ENCODE measurements at places on chromosomes 6 and 20.

- no peak for DNase-seq
Measured at GRCh38 chr6:63186970-63187369, 24.3 kb upstream of the FKBP1C start.

GRCh38 chr20:24522452-24523330 lies 53.3 kb downstream of the SYNDIG1 start:
- no peak for DNase-seq

DNA sequence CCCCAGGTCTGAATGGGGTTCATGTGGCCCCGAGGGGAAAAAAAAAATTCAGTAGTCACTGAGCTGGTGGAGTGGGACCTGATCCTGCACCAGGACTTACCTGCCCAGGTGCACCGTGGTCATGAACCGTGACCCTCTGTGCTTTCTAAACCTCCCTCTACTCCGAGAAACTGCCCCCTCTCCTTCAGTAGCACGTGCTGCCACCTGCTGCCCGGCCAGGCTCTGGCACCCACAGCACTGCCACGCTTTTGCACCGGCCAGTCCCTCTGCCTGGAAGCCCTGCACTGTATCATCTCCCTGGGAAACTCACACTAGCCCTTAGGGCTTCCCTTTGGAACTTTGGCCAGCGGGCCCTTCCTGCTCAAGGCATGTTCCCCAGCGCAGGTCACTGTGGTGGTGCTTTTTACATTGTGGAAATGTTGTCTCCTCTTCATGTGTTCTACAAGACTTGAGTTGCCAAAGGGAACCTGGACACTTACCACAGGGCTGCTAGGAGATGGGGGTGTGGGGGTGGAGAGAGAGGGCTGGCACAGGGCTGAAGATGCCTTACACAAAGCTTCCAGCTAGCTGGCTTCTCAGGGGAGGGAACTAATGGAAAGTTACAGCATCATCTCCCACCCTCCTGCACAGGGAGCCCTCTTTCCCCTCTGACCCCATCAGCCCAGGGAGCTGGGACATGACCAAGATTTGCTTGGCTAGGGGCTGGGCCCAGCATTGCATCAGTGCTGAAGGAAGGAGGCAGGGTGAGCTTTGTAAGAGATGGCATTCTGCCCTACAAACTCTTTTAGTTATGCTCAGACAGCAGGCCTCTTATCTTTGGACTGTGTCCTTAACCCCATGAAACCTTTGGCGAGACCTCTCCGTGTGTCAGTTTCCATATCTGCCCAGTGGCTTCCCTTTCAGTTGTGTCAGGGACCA lies 2.5 kb upstream of the PTPRT start:
- DNase-seq = no peak

DNA sequence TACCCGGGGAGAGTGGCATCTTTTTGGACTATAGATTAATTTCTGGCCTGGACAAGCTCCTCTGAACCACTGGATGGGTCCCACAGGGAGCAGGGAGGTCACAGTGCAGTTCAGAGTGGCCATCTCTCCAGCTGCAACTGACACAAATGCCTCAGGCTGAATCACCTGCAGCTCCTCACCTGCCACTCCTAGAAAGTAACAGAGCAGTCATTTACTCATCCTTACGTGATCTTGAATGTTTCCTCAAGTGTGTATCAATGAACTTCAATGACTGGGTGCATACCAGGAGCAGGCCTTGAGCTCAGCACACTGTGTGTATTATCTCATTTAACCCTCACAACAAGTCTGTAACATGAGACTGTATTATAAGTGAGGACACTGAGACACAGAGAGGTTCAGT lies 40.0 kb upstream of the SIRPG start:
- no peak for DNase-seq
